ENCODE measurements at places on chromosomes 5 and 9. TPM values are rescaled to one million over a fixed set of nuclear protein-coding genes. Genes with fewer than 3 reads are reported as not detected.

ICE1 gene
- total RNA-seq: 60.9 TPM

SPRY4 gene
- not detected for total RNA-seq

CDC20B gene
- not detected for total RNA-seq

SOX30 gene
- total RNA-seq: not detected

IL3 gene
- total RNA-seq: not detected

FOCAD gene
- total RNA-seq: 19.0 TPM

REEP2 gene
- total RNA-seq: not detected

PLPPR1 gene
- total RNA-seq: not detected

ADRA1B gene
- total RNA-seq: not detected

PCDHA4 gene
- not detected for total RNA-seq

C5orf47 gene
- not detected for total RNA-seq

SVEP1 gene
- total RNA-seq: not detected

CCDC112 gene
- total RNA-seq: 4.9 TPM

PCDHGA11 gene
- total RNA-seq: 0.21 TPM

GPR150 gene
- 0.42 TPM for total RNA-seq

HAPLN1 gene
- total RNA-seq: under 0.01 TPM

NR5A1 gene
- total RNA-seq: not detected

TRIM41 gene
- 6.1 TPM for total RNA-seq

PCDHGA7 gene
- 0.42 TPM for total RNA-seq

SECISBP2 gene
- 96.6 TPM for total RNA-seq

GPX3 gene
- total RNA-seq: 1.6 TPM

STXBP1 gene
- total RNA-seq: 2.0 TPM

C5orf52 gene
- total RNA-seq: not detected

ARSI gene
- total RNA-seq: 4.8 TPM

SEMA6A gene
- total RNA-seq: 0.21 TPM

LCN1 gene
- not detected for total RNA-seq

INSL4 gene
- not detected for total RNA-seq

GRIA1 gene
- total RNA-seq: not detected

ENTREP1 gene
- total RNA-seq: not detected

AGGF1 gene
- 15.2 TPM for total RNA-seq

PCDHB8 gene
- total RNA-seq: not detected

CCL27 gene
- 0.21 TPM for total RNA-seq

MAN1B1 gene
- 30.3 TPM for total RNA-seq

SAP30L gene
- total RNA-seq: 36.2 TPM

ADAMTSL1 gene
- total RNA-seq: 0.10 TPM

PPP3R2 gene
- total RNA-seq: not detected

ACTBL2 gene
- total RNA-seq: not detected

COL5A1 gene
- total RNA-seq: 0.21 TPM
